ENCODE measurements at places on chromosomes 2 and 18.

- H3K36me3 ChIP-seq = no peaks in the 10 kb centered on the region
- no peak overlapping the region for H3K27ac ChIP-seq
- DNase-seq = no peak
- H3K4me1 ChIP-seq = no peaks in the 10 kb centered on the region
- no peak overlapping the region for H3K4me3 ChIP-seq
Observed at GRCh38 chr2:1224901-1225300, 188.4 kb upstream of the TPO start.

DNA sequence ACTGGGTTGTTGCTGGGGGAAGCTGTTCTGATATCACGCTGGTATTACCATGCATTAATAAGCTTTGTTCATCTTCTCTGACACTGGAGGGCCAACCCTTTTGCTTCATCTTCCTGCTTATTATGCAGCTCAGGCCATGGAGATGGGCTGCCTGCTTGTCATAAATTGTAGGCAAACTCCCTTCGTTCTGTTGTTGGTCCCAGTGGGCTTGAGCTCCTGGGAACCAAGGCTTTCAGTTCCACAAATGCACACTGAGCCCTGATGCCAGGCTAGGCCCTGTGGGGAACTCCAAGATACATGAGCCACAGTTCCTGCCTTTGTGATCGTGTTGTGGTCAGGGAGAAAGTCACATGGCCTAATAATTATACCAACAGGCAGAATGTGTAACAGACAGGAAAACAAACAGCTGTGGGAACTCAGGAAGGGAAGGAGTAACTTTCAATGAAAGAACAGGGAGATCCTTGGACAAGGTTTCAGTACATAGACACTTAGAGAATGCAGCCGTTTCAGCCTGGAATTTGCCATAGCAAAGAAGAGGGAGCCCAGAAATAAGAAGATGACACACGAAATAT is 49.0 kb upstream of the BCL2L11 start:
- no peaks in the 10 kb centered on the region for H3K36me3 ChIP-seq
- H3K4me1 ChIP-seq = no peaks in the 10 kb centered on the region
- no peak for DNase-seq
- no peak overlapping the region for H3K27ac ChIP-seq
- no peaks in the 10 kb centered on the region for H3K27me3 ChIP-seq
- H3K4me3 ChIP-seq = no peak overlapping the region

GRCh38 chr2:19358242-19359020 is at the start of gene OSR1:
Gene OSR1, minus strand, starts transcription at chr2:19358623. Its CDS starts 4,818 bp downstream, at chr2:19353805.
- peak within 1 kb of the TSS; percentile 59 for H3K4me3 ChIP-seq
- no peak within 1 kb of the TSS for H3K27ac ChIP-seq
- no peak for DNase-seq

DNA sequence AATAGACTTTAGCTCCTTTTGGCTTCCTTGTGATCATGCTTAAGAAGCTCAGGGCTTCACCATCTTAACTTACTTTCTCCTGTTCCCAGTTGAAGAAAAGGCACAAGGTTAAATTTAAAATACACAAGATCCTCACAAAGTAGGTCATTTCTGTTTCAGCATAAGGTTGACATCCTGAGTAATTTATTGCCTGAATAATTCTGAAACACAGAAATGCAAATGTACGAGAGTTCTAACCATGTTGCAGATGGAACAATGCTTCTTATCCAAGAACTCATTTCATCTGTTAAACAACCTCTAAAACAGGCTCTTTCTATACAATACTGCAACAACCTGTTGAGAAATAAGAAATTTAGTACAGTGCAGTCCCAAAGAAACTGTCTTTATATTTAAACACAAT is 395.2 kb downstream of the BCL11A start:
- H3K36me3 ChIP-seq = no peaks in the 10 kb centered on the region
- no peaks in the 10 kb centered on the region for H3K4me1 ChIP-seq
- no peaks in the 10 kb centered on the region for H3K27me3 ChIP-seq
- no peak for DNase-seq
- no peak overlapping the region for H3K27ac ChIP-seq

Measured in small intestine (tissue), 16 donors.